ENCODE measurements at places on chromosomes 3 and 15. TPM values are rescaled to one million over a fixed set of nuclear protein-coding genes. Genes with fewer than 3 reads are reported as not detected.

The POLQ gene
- total RNA-seq, result 10.0 TPM

The MED12L gene
- total RNA-seq, result 2.4 TPM

The GUCA1C gene
- not detected for total RNA-seq

- H3K27me3 ChIP-seq, result no peaks in the 10 kb centered on the region
- DNase-seq, result no peak
- H3K4me3 ChIP-seq, result no peak overlapping the region
- no peak overlapping the region for H3K27ac ChIP-seq
- no peaks in the 10 kb centered on the region for H3K36me3 ChIP-seq
- H3K4me1 ChIP-seq, result no peaks in the 10 kb centered on the region
Measured at GRCh38 chr3:27322634-27323033, 46.5 kb downstream of the NEK10 start.

DNA sequence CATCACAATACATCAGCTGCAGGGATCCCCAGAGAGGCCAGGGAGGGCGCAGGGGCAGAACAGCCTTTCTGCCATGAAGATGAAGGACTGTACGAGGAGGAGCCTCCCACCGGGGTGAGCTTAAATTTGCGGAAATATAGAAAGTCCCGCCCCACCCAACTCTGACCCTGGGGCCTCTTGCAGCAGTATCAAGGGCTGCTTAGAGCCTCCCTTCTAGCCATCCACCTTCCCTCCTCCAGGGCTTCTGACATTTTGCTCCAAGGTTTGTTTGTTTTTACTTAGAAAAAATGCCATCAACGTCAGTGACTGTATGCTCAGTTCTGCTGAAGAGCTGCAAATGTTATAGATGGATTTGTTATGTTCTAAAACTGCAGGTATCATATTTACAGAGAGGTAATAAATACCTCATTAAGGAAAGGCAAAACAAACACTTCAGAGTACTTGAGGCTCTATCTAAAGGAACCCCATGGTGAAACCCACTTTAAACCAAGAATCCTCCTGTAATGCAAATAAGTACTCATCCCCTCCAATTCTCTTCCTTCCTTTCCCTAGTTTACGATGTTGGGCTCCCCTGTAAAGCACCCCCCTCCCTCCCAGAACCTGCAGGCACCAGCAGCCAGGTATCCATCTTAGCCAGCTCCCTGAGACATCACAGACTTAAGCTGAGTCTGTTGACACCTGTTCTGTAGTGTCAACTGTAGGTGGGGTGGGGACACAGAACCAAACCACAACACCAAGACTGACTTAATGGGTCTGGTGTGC is 30.5 kb downstream of the RFTN1 start:
- no peaks in the 10 kb centered on the region for H3K27me3 ChIP-seq
- peaks cover 100% of the 10 kb centered on the region for H3K4me1 ChIP-seq
- DNase-seq, result peak; percentile 87
- peak overlapping the region; percentile 86 for H3K27ac ChIP-seq

DNA sequence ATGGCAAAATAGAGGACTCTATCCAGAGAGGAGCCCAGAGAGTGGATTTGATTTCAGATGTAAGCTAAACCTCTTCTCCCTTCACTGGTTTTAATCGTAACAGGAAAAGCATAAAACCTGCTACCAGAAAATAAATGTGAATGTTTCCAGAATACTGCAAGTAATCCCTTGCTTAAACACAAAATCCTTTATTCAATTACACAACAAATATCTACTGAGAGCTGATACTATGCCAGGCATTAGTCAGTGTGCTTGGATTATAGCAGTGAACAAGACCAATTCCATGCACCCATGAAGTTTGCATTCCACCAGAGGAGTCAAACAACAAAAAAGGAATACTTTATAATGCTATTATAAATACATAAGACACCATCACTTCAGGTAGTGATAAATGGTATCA is 15.1 kb downstream of the AVEN start:
- H3K4me3 ChIP-seq, result no peak overlapping the region
- DNase-seq, result no peak
- H3K4me1 ChIP-seq, result no peaks in the 10 kb centered on the region
- H3K27me3 ChIP-seq, result no peaks in the 10 kb centered on the region
- H3K36me3 ChIP-seq, result no peaks in the 10 kb centered on the region

GRCh38 chr3:126314790-126315658 is 42.2 kb downstream of the KLF15 start:
- H3K27ac ChIP-seq, result no peak overlapping the region
- no peak for DNase-seq
- H3K27me3 ChIP-seq, result no peaks in the 10 kb centered on the region
- H3K36me3 ChIP-seq, result no peaks in the 10 kb centered on the region
- no peak overlapping the region for H3K4me3 ChIP-seq

GRCh38 chr15:41630616-41631217 is 29.5 kb upstream of the MGA start:
- H3K27ac ChIP-seq, result no peak overlapping the region
- H3K27me3 ChIP-seq, result no peaks in the 10 kb centered on the region
- no peak overlapping the region for H3K4me3 ChIP-seq
- H3K36me3 ChIP-seq, result no peaks in the 10 kb centered on the region
- peaks cover 27% of the 10 kb centered on the region for H3K4me1 ChIP-seq

- H3K4me3 ChIP-seq, result no peak overlapping the region
- no peak for DNase-seq
- no peak overlapping the region for H3K27ac ChIP-seq
Measured at GRCh38 chr3:18745472-18745871, 320.3 kb upstream of the SATB1 start.

- H3K27ac ChIP-seq, result no peak overlapping the region
- no peak for DNase-seq
- no peak overlapping the region for H3K4me3 ChIP-seq
- no peaks in the 10 kb centered on the region for H3K27me3 ChIP-seq
- H3K36me3 ChIP-seq, result no peaks in the 10 kb centered on the region
Measured at GRCh38 chr15:55891196-55891595, 102.2 kb downstream of the NEDD4 start.

DNA sequence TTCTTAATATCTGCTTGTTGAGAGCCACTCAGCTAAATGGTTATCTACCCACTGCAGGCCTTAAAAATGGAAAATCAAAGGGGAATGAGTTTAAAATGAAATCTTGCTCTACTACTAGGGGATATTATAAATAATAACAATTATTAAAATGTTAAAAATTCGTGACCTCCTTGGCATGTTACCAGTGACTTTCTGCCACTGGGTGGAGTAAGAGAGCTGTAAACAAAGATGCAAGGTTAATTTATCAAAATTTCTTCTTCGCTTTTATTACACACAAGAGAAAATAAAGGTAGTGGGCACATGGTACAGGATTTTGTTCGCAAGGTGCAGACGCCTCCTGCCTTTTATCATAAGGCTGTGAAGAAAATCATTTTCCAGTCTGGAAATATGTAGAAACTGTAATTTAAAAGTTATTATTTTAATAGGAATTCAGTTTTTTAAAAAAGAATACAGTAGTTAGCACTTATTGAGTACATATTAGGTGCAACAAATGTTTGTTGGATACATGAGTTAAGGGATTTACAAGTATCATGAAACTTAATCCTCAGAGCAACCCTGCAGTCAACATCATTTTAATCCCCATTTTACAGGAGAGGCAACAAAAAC is 272.6 kb downstream of the SUCLG2 start:
- H3K4me3 ChIP-seq, result no peak overlapping the region
- peak; percentile 75 for DNase-seq
- H3K27ac ChIP-seq, result no peak overlapping the region
- H3K36me3 ChIP-seq, result no peaks in the 10 kb centered on the region
- H3K27me3 ChIP-seq, result no peaks in the 10 kb centered on the region
- H3K4me1 ChIP-seq, result peaks cover 8% of the 10 kb centered on the region
